Activated CD8-positive, alpha-beta memory T cell treated with anti-CD3 and anti-CD28 coated beads, Interleukin-2, amount 50 U/mL, for 48 hours (primary cell): ENCODE measurements at places on chromosomes 4 and X.

- DNase-seq = no peak
These were observed 5.5 kb upstream of the DCTD start for GRCh38 chr4:182922501-182923284.

DNA sequence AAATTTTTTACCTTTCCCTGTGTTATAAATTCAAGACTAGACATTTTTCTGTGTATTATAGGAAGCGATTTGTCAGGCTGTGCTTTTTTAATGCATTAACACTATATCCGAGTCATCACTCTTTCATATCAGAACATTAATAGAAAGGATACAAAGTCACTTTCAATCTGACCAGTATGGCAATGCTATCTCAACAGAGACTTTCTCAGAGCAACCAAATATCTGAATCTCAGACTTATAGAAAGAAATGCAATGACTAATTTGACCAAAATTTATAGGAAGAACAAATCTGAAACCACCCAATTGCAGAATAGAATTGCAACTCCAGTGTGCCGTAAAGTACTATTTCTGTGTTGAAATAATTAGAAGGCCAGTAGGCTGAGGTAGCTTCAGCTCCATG lies 473 bp upstream of the TKTL2 start:
- DNase-seq = no peak

DNA sequence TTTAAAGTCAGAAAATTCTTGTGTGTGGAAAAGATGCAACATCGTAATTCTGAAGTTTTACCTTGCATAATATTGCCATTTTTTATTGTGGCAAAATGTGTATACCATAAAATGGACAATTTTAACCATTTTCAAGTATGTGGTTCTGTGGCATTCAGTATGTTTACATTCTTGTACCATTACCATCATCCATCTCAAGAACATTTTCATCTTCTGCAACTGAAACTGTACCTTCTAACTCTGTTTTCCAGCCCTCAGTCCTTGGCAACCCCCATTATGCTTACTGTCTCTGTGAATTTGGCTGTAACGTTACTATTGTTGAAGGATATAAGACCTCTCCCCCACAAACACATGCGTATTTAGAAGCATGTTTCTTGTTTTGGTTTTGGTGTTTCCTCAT lies 123.2 kb downstream of the BMPR1B start:
- no peak for DNase-seq

- DNase-seq = no peak
These were observed 12.5 kb upstream of the ASIC5 start for GRCh38 chr4:155878611-155879010.

DNA sequence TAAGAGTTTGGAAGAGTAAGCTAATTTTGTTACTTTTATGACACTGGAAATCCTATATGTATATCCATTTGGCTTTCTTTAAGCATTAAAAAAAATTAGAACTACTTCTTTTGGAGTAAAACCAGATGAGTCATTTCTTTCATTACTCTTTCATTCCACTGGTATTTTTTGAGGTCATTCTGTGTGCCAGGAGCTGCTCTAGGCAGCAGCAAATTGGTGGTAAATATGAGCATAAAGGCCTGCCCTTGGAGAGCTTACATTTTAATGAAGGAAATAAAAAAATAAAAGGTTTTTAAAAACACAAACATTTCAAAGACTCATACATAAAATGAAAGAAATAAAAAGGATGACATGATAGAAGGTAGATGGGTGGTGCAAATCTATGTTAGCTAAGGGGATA lies 37.4 kb downstream of the MID1 start:
- no peak for DNase-seq

DNA sequence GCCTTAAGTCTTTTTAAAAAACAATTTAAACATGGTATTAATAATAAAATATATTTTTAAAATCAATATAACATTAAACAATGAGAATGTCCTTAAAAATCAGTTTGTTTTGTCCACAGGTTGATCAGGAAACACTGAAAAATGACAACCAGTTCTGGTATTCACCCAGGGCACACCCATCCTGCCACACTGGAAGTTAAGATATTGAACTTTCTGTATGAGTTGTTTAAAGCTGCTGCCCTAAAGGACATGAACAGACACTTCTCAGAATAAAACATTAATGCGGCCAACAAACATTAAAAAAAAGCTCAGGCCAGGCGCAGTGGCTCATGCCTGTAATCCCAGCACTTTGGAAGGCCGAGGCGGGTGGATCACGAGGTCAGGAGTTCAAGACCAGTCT lies 15.0 kb upstream of the HOPX start:
- no peak for DNase-seq
